Sigmoid colon (tissue), 7 donors: ENCODE measurements at places on chromosomes 4 and X. TPM values are rescaled to one million over a fixed set of nuclear protein-coding genes. Genes with fewer than 3 reads are reported as not detected.
A peak's percentile ranks its signal among the peaks of the same experiment; 100 is the strongest.

GRCh38 chr4:140980426-140981200 lies 152.7 kb downstream of the RNF150 start:
- no peak for DNase-seq
- no peaks in the 10 kb centered on the region for H3K36me3 ChIP-seq
- no peak overlapping the region for H3K4me3 ChIP-seq
- H3K27ac ChIP-seq, result no peak overlapping the region

- no peaks in the 10 kb centered on the region for H3K27me3 ChIP-seq
- no peaks in the 10 kb centered on the region for H3K36me3 ChIP-seq
- H3K4me1 ChIP-seq, result no peaks in the 10 kb centered on the region
- no peak for DNase-seq
These were observed 42.7 kb downstream of the MAML3 start for GRCh38 chr4:140111256-140111655.

- H3K4me3 ChIP-seq, result no peak overlapping the region
- no peaks in the 10 kb centered on the region for H3K4me1 ChIP-seq
- H3K27ac ChIP-seq, result no peak overlapping the region
- H3K36me3 ChIP-seq, result no peaks in the 10 kb centered on the region
These were observed 38.7 kb downstream of the BEX3 start for GRCh38 chrX:103415068-103415467.

DNA sequence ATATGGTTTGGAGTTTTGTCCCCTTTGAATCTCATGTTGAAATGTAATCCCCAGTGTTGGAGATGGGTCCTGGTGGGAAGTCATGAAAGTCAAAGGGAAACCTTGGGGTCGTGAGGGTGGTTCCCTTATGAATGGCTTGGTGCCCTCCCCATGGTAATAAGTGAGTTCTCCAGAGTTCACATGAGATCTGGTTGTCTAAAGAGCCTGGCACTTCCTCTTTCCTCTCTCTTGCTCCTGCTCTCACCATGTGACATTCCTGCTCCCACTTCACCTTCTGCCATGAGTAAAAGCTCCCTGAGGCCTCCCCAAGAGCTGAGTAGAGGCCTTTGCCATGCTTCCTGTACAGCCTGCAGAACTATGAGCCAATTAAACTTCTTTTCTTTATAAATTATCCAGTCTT lies 5.5 kb upstream of the IL15 start:
- H3K4me3 ChIP-seq, result no peak overlapping the region
- no peaks in the 10 kb centered on the region for H3K27me3 ChIP-seq
- no peak overlapping the region for H3K27ac ChIP-seq

GRCh38 chr4:154416190-154416547 lies 75.4 kb downstream of the DCHS2 start:
- peak overlapping the region; percentile 25 for H3K4me3 ChIP-seq
- no peaks in the 10 kb centered on the region for H3K4me1 ChIP-seq
- no peaks in the 10 kb centered on the region for H3K36me3 ChIP-seq
- no peaks in the 10 kb centered on the region for H3K27me3 ChIP-seq

DNA sequence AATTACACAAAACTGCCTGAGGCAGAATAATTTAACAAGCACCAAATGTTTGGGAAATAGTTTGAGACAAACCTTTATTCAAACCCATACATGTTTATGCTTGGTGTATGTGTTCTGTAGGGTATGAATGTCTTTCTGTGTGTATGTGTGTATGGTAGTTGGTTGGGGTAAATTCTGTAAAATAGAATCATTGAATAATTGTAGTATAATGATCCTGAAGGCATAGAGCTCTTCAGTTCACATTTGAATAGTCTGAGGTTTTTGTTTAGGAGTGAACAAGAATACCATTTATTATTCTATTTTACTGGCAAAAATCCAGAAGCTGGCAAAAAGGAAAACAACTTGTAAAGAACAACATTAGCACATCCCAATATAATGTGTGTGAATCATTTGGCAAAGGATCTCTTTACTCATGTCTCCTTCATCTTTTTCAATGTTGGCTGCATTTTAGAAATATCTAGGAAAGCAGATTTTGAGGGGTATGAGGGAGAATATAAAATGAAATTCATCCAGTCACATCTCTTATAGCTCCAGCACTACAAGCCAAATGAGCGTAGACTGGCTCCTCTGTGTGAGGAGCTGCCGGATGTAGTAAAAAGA lies 360.0 kb downstream of the CHIC1 start:
- no peak overlapping the region for H3K27ac ChIP-seq
- no peak overlapping the region for H3K4me3 ChIP-seq
- no peaks in the 10 kb centered on the region for H3K36me3 ChIP-seq
- no peaks in the 10 kb centered on the region for H3K4me1 ChIP-seq
- no peaks in the 10 kb centered on the region for H3K27me3 ChIP-seq
- no peak for DNase-seq

DNA sequence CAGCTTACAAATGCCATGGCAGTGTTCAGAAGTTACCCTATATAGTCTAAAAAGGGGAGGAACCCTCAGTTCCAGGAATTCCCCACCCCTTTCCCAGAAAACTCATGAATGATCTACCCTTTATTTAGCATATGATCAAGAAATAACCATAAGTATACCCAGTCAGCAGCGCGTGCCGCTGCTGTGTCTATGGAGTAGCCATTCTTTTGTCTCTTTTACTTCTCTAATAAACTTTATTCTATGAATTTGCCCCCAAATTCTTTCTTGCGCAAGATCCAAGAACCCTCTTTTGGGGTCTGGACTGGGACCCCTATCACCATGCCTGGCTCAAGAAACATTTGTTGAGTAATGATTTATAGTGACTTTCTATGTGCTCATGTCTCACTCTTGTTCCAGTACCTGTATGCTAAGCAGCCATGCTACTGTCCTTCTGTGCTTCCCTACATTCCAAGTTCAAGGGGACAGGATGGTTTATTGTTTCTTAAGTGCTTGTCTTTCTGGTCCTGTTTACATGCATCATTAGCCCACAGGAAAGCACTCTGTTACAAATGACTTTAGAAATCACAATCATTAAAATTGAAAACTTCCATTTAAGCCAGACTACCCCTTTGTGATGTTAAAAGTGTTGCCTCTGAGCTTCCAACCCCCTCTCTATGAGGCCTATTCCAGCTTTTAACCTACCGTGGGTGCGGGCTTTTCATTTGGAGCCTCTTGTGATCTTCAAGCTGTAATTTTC lies 63.4 kb upstream of the S100G start:
- H3K4me3 ChIP-seq, result no peak overlapping the region
- H3K4me1 ChIP-seq, result no peaks in the 10 kb centered on the region
- no peaks in the 10 kb centered on the region for H3K36me3 ChIP-seq
- no peak for DNase-seq

DNA sequence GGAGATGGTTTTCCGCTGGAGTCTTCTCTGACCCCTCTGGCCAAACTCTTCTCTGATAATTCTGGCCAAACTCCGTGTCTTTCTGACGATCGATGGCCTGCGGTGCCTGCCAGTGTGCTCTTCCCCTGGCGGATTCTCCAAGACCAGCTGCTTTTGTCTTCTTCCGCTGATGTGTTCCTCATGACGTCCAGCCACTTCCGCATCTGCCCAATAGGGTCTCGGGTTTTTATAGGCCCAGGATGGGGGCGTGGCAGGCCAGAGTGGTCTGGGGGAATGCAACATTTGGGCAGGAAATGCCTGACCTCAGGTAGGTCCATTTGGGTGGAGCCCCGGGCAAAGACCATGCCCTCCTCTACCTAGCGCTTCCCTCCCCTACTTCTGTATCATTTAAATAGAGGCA lies 1542.1 kb downstream of the STIM2 start:
- H3K4me3 ChIP-seq, result no peak overlapping the region
- no peaks in the 10 kb centered on the region for H3K4me1 ChIP-seq
- H3K27ac ChIP-seq, result no peak overlapping the region
- H3K27me3 ChIP-seq, result no peaks in the 10 kb centered on the region
- no peaks in the 10 kb centered on the region for H3K36me3 ChIP-seq
- no peak for DNase-seq

DNA sequence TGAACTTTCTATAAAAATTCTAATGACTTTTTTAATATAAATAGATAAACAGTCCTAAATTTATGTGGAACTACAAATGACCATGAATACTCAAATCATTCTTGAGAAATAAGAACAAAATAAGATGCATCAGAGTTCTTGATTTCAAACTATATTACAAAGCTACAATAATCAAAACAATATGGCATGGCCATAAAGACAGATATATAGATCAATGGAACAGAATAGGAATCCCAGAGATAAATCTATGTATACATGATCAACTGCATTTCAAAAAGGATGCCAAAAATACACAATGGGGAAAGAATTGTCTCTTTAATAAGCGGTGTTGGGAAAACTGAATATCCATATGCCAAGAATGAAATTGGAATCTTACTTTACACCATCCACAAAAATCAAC lies 98.4 kb upstream of the IL15 start:
- H3K4me1 ChIP-seq, result no peaks in the 10 kb centered on the region
- no peaks in the 10 kb centered on the region for H3K27me3 ChIP-seq
- no peak overlapping the region for H3K27ac ChIP-seq
- DNase-seq, result no peak

GRCh38 chr4:657338-657833 lies 16.7 kb downstream of the ATP5ME start:
- peak; percentile 61 for DNase-seq
- H3K4me3 ChIP-seq, result no peak overlapping the region
- no peaks in the 10 kb centered on the region for H3K27me3 ChIP-seq
- H3K27ac ChIP-seq, result no peak overlapping the region
- no peaks in the 10 kb centered on the region for H3K4me1 ChIP-seq

GRCh38 chr4:163697121-163697520 lies 202.6 kb downstream of the TMA16 start:
- no peak for DNase-seq
- H3K27me3 ChIP-seq, result no peaks in the 10 kb centered on the region
- no peak overlapping the region for H3K4me3 ChIP-seq
- H3K4me1 ChIP-seq, result no peaks in the 10 kb centered on the region
- no peak overlapping the region for H3K27ac ChIP-seq
- H3K36me3 ChIP-seq, result no peaks in the 10 kb centered on the region

DNA sequence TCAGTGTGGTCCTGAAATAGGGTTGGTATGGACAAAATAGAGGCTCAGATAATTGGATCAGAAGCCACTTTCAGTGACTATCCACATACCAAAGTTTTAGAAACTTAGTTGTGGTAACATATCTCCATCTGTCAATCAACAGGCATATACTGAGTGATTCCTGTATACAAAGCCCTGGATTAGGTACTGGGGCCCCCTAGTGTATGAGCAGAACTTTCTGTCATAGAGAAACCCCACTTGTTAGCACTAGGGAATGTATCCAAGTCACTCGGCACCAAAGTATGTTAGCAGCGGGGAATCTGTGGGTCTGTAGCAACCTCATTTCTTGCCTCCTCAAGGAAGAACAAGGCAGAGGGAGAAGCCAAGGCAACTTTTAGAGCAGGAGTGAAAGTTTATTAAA lies 50.7 kb downstream of the MAP7D3 start:
- peaks cover 25% of the 10 kb centered on the region for H3K4me1 ChIP-seq
- no peaks in the 10 kb centered on the region for H3K36me3 ChIP-seq
- DNase-seq, result no peak
- H3K4me3 ChIP-seq, result peak overlapping the region; percentile 45
- H3K27me3 ChIP-seq, result no peaks in the 10 kb centered on the region

- no peak for DNase-seq
- no peaks in the 10 kb centered on the region for H3K27me3 ChIP-seq
- H3K27ac ChIP-seq, result peak overlapping the region; percentile 94
- no peaks in the 10 kb centered on the region for H3K4me1 ChIP-seq
- peak overlapping the region; percentile 79 for H3K4me3 ChIP-seq
These were observed 2.4 kb downstream of the RAP2C start for GRCh38 chrX:132216806-132217202.

BEND4 gene
- total RNA-seq, result 1.2 TPM

ATP2B3 gene
- 0.16 TPM for total RNA-seq

IRF2 gene
- 29.3 TPM for total RNA-seq

CYSLTR1 gene
- total RNA-seq, result 1.9 TPM

PIR gene
- 22.1 TPM for total RNA-seq

CYLC1 gene
- total RNA-seq, result not detected

ARHGAP10 gene
- total RNA-seq, result 158 TPM
